ENCODE measurements at places on chromosomes 16 and 17.

DNA sequence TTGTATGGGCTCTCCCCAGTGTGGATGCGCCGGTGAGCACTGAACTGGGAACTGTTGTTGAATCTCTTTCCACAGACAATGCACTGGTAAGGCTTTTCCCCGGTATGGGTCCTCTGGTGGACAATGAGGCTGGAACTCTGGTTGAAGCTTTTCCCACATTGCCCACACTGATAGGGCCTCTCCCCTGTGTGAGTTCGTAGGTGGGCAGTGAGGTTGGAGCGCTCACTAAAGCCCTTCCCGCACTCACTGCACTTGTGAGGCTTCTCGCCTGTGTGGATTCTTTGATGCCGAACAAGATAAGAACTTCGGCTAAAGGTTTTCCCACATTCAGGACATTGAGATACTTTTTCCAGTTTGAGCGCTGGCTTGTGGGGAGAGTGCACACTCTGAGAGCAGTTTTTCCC lies 17.8 kb downstream of the ZSCAN32 start:
- no peak for DNase-seq

DNA sequence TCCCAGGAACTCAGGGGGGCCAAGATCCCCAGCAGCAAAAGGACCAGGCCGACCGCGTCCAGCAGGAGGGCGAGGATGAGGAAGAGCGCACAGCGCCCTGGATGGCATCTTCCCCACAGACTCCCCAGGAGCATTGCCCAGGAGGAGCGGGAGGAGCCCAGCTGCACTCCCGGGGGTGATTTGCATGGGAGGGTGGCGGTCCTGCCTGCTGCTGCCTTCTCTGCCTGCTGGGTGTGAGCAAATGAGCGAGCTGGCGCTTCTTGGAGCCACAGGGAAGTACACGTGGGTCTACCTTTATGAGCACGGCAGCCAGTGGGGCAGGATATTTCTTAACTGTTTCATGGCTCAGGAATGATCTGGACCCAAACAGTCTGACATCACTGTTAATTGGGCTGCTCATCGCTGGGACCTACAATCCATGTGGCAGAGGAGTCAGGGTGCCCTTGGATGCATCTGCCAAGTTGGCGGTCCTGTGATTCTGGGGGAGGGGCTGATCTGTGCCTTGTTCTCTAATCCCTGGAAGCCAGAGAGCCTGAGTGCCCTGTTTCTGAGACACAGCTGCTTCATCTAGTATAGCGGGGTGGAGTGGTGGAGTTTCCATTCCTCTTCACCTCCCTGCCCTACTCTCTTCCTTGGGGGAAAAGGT lies at the start of gene TMEM238L:
TMEM238L (minus strand) TSS at position 270 of the 646 bp plus-strand sequence; CDS start at position 134, 136 bp downstream.
- peak; percentile 14 for DNase-seq

DNA sequence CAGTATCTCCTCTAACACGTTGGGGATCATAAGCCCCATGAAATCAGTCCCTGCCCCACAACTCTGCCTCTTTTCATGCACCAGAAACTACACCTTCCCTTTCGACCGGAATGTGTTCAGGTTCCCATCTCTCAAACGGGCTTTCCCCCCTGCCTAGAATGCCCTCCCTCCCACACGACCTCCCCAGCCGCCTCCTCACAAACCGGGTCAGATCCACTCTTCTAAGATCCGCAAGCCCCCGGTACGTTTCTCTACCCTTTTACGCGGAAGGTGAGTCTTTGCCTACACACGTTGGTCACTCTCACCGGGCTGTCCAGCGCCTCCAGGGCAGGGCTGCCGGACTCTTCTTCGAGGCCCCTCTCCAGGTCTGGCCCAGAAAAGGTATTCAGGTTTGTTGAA lies 708 bp downstream of the DHX33 start:
- no peak for DNase-seq

GRCh38 chr17:60392845-60393702 lies 1.1 kb upstream of the USP32 start:
- DNase-seq: peak; percentile 59

DNA sequence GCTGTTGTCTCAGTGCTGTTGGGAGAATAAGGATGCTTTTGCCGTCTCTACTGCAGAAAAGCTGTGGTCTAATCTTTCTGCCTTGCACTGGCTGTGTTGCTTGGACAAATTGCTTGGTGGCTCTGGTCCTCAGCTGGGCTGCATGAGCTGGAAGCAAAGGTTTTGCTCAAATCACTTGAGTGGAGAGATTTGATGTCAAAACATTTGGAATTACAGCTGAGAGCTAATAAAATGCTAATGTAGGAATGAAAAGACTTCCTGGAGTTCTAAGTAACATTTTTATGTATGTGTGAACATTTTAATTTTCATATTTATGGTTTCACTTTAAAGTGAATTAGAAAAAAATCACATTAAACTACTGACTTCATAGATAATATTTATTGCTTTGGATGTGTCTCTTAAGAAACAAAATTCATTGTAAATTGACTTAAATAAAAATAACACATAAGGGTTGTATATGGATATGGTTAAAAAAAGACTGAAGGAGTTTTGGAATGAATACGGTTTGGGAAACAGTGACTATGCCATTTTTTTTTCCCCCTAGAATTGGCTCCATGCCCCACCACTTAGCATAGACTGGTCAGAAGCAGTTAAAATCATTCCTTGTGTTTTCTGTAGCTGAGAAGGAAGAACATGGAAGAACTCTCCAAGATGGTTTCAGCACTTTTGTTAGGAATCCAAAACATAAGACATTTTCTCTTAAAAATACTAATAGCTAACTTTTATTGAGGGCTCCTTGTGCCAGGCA lies 39.2 kb upstream of the FAM20A start:
- DNase-seq: no peak

GRCh38 chr16:50555952-50556673 lies 7.9 kb downstream of the NKD1 start:
- no peak for DNase-seq
